ENCODE measurements at places on chromosomes 7 and 10.

GRCh38 chr10:5595591-5595990, 70.8 kb downstream of the ASB13 start:
- no peak for DNase-seq

DNA sequence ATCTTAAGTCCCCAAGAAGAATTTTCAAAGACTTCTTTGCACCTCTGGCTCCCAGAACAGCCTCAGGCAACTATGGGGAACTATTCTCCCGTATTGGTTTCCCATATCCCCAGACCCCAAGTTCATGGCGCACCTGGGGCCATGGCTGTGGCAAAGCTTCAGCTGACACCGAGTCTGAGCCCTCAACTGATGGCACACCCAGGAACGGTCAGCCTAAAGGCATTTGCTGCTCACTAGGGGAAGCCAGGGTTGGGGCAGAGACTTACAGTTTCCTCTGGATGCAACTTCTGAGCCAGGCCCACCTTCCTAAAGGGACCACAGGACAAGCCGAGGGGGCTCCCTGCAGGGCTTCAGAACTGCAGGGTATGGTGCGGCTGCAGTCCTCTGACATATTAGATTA, 13.7 kb upstream of the CPA1 start:
- DNase-seq: no peak

- no peak for DNase-seq
These were observed 4.4 kb downstream of the PRKAR2B start for GRCh38 chr7:107048783-107049418.

GRCh38 chr10:126470991-126471390, 82.7 kb upstream of the ADAM12 start:
- no peak for DNase-seq

DNA sequence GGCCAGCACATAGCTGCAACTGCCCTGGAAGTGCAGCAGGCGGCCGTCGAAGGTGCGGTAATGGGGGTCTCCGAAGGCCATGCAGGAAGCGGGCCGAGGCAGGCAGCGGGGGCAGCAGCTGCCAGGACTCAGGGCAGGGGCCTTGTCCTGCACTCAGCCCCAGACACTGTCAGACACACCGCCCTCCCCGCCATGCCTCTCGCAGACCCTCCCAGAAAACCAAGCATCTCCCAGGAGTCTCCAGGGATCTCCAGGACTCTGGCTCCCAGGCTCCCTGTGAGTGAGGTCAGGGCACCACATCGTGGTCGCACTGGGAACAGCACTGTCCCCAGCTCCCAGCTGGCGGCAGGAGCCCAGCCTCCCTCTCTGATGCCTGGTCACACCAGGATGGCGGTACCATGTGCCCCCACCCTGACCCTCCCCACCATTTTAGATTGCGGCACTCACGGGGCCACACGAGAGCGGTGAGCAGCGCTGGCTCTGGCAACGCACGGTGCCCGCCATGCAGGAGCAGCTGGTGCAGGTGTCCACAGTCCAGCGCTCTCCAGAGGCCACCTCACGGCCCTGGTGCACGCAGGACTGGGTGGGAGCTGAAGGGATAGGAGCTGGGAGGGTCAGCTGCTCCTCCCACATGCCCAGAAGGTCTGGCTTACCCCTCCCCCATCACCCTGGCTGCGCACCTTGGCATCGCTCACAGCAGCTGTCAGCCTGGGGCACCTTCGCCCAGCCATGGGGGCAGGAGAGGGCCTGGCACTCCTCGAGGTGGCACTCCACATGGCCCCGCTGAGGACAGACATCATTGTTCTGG, 17.5 kb downstream of the ATP6V1F start:
- no peak for DNase-seq

GRCh38 chr7:39249635-39250152, 272.0 kb downstream of the POU6F2 start:
- no peak for DNase-seq

GRCh38 chr10:124231168-124232155, 138.1 kb upstream of the CHST15 start:
- DNase-seq: no peak

DNA sequence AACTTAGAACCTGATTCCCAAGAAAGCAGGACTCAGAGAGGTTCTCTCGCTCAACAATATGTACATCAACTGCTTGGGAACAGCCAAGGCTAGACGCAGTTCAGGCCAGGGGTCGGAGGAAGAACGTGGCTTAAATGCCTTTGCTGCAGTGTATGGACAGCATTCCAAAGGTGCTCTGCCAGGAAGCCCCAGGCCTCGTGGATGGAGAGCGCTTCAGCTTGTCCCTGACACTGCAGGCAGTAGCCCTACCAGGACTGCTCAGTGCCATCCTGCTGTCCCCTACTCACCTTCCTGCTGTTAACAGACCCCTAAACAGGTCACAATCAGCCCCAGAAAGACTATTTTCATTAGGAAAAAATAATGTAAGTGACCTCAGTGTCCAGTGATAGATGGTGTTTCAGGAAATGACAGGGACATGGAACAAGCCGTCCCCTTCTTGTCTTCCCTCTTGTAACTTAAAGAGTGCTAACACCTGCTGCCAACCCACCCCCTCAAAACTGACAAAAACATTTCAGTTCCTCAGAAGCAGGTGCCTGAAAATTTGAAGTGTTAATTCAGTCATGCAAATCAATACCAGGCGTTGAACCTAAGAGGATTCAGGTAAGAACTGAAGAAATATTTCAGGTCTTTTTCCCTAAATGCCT, 16.5 kb downstream of the CREB3L2 start:
- no peak for DNase-seq

DNA sequence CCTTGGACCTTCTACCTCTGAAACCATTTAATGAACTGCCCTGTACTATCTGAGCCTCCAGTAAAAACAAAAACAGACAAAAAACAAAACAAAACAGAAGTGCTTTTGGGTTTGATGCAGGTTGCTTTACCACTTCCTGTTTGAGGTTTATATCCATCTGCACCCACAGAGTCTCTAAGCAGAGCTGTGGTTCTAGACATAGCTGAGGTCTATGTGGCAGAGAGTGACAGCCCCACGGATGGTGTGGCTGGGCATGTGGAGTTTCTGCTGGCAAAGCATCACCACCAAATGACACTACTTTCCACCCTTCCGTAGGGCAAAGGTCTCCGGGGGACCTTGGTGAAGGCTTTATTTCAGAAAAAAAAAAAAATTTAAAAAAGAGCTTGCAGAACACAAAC, 754.2 kb downstream of the GRID1 start:
- no peak for DNase-seq

DNA sequence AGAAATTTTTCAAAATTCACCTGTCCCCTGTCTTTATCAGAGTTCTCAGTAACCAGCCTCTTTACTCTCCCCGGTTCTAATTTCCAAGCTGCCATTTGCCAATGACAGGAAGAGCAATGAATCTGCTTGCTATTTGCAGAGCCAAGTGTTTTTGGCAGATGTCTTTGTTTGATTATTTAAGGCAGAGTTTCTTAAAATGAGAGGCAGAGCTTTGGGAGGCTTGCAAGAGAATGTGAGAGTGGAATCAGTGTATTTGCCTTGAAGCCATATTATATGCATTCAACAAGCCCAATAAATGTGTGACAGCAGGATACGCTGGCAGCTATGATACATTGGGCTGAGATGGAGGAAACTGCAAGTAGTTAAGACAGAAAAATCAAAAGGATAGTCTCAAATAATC, 196.5 kb downstream of the PHF14 start:
- DNase-seq: no peak

- DNase-seq: no peak
These were observed 1076.4 kb upstream of the GHITM start for GRCh38 chr10:83062871-83063270.

DNA sequence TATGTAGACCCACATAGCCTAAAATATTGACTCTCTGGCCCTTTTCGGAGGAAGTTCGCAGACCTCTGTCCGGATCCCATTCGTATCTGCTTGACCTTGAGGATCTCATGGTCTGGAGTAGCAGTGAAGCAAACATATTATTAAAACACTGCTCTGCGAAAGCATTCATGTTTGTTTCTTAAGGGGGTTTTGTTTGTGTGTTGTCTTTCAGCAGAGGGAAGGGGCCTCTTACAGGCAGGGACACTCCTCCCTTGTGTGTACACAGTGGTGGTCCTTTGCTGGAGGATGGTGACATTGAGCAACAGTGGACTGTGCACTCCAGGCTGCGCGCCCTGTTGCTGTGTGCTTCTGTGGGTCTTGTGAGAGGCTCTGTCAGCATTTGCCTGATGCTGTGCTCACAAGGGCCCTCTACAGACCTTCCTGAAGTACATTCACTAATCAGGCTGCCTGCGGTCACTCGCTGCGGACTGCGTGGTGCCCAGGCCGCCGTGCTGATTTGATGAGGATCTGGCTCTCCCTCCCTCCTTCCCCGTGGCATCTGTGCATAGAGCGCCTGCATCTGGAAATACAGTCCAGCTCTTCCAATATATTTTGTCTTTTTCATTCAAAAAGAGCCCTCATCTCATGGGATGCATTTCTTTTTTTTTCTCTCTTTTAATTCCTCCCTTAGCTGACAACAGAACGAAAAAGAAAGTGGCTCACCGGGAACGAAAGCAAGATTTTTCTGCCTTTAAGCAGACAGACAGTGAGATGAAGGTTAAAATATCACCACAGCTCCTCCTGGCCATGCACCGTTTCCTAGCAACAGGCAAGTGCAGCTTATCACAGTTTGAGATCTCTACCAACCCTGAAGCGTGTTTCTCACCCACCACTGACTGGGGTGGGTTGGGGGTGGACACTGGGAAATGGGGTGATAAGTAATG, 135.8 kb downstream of the CNNM2 start:
- DNase-seq: peak; percentile 80

GRCh38 chr7:90764848-90765570, 168.9 kb downstream of the CDK14 start:
- DNase-seq: no peak

- no peak for DNase-seq
These were observed 91.8 kb downstream of the SH3PXD2A start for GRCh38 chr10:103763374-103764202.

DNA sequence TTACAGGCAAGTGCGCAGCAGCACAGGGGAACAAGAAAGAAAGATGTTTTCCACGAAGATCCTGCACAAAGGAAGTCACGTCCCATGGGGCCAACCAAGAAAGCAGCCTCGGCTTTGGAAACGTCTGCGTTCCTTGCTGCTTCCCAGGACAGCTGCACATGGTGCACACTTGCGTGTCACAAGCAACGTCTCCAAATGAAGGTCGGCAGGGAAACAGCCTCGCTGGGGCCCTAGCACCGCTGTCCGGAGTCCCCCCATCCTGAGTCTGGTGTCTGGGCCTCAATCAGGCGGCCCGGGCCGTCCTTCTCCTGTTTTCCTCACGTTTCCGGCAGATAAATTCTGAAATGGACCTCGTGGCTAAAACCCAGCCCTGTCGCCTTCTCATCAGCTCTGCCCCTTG, 206.2 kb downstream of the DIP2C start:
- no peak for DNase-seq

DNA sequence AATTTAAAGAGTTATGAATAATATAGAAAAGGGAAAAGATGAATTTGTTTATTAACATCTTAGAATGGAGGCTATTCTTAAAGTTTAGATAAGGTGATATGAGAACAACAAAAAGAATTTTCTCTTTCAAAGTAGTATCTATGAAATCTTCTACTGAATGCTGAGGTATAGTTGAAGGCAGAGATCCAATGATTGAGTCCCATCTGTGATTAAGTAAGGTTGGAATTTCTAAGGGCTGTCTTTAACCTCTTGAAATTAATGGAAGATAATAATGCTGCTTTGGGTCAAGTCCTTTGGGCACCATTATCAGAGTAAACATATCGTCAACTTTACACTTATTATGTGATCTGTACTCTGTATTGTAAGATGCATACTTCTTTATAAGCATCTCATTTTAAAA, 307.9 kb downstream of the PRKG1 start:
- no peak for DNase-seq

- no peak for DNase-seq
These were observed 166.7 kb downstream of the TCERG1L start for GRCh38 chr10:131144711-131145375.

GRCh38 chr7:124856299-124856888, 73.2 kb downstream of the POT1 start:
- peak; percentile 6 for DNase-seq

- DNase-seq: no peak
These were observed 8.4 kb downstream of the PPP2R2D start for GRCh38 chr10:131909014-131909808.

- DNase-seq: no peak
These were observed 209.8 kb upstream of the RHOBTB1 start for GRCh38 chr10:61153771-61154170.

GRCh38 chr10:93680412-93681047, 21.9 kb downstream of the FRA10AC1 start:
- peak; percentile 16 for DNase-seq

- DNase-seq: peak; percentile 67
These were observed 54.4 kb downstream of the MCMBP start for GRCh38 chr10:119817991-119818888.

- DNase-seq: no peak
These were observed 11.0 kb upstream of the RSBN1L start for GRCh38 chr7:77685233-77685632.

DNA sequence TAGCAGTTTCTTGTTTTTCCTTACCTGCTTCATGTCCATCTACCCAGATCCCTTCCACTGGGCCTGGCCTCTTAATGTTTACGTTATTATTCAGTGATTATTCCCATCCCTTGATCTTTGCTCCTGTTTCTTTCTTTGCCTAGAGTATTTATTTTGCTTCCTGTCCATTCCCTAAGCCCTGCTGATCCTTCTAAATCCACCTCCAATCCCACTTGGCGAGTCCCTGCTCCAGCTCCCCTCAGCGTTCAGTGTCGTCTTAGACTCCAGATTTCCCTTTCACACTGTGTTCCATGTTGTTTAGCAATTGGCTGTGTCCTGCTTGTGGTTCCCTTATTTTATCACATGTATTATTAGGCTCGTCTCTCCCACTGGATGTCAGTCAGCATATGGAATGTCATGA, 7.3 kb downstream of the PPP2R2D start:
- DNase-seq: no peak

- DNase-seq: no peak
These were observed 2.0 kb downstream of the PLXNA4 start for GRCh38 chr7:132574223-132574622.

- no peak for DNase-seq
These were observed 122.8 kb upstream of the ZNF92 start for GRCh38 chr7:65250697-65251395.

GRCh38 chr7:80884511-80885195, 34.2 kb downstream of the SEMA3C start:
- no peak for DNase-seq
